ENCODE measurements at places on chromosomes 6 and 20.

DNA sequence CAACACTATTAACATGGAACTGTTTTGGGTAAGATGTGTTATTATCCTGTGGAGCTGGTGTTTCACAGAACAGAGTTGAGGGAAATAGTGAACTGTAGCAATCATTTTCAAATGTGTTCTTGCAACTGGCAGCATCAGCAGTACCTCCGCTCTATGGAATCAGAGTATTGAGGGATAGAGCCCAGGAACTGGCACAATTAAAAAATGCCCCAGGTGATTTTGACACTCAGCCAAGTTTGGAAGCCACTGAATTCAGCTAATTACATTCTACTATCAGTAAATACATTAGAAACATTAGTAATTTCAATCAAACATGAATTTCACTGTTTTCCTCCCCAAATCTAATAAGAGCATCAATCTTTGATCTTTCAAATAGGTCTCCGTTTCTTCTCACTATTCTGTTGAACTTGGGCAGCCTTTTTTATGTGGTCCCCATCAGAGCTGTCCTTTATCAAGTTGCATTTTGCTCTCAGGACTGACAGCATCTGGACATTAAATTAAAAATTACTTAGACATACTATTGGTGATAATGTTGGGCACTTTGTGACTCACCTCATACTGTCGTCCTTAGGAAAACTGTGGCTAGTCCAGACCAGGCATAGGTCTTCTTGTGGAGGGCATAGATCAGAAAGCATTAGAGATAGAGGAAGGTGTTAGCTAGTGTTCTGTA is 251.5 kb downstream of the DHX35 start:
- no peak for DNase-seq

GRCh38 chr6:87721311-87721710 is 19.3 kb upstream of the AKIRIN2 start:
- DNase-seq = no peak

DNA sequence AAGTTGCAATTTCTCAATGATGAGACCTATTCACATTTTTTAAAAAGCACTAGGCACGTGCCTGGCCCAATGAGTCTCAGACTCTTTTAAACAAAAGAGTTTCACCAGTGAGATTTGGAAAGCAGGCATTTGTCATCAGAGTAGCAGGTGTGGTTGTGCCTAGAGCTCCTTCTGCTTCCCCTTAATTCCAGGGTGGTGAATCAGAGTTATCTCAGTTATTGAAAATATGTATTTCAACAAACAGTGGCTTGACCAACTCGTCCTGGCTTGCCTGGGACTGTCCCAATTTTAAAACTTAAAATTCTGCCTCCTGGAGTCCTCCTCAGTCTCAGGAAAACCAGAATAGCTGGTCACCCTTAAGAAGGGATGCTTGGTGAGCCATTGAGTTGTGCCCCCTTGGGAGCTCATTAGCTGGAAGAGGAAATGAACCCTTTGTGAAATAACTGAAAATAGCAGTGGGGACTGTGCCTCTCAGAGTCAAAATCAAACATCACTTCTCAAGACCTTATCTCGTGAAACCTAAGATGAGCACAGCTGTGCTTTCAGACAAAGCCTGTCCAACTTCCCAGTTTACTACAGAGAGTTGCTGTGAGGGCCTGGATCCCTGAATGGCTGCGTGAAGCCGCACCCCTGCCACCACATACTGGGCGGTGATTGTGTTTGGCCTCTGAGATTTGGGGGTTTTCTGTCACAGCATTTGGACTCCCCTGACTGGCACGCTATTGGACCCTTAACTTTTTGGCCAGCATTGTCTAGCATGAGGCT is 116.3 kb downstream of the ANKRD60 start:
- DNase-seq = no peak

DNA sequence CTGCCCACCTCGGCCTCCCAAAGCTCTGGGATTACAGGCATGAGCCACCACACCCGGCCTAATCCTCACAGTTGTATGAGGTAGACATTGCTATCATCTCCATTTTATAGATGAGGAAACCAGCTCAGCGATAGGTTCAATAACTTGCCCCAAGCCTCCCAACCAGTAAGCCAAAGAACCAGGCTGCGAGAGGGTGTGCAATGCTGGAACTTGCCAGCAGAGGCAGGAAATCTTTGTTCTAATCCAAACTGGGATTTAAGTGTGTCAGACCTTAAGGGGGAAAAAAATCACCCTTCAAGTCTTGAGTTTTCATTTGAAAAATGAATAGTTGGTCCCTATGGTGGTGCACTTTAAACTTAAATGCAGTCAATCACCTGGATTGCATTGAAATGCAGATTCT is 20.1 kb upstream of the RNGTT start:
- no peak for DNase-seq

GRCh38 chr6:157845493-157846259 is 22.6 kb downstream of the SNX9 start:
- no peak for DNase-seq

DNA sequence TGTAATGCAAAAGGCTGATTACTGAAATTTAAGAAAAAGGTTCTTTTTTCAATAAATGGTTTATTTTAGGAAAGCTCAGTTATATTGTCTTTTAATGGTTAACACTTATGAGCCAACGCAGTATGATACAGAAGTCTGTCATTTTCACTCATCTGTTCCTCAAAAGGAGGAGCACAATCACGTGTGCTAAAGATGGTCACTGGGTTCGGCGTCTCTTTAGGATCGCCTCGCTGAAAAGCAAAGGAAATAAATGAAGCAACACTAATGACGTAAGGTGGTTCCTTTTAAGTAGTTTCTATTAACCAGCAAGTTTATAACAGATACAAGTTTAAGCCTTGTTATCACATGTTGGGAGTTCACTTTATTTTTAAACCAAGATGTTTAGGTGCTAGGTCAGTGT is 125.7 kb downstream of the MAP3K4 start:
- no peak for DNase-seq

GRCh38 chr6:20404641-20405032 is 3.0 kb downstream of the E2F3 start:
- DNase-seq = peak; percentile 60

DNA sequence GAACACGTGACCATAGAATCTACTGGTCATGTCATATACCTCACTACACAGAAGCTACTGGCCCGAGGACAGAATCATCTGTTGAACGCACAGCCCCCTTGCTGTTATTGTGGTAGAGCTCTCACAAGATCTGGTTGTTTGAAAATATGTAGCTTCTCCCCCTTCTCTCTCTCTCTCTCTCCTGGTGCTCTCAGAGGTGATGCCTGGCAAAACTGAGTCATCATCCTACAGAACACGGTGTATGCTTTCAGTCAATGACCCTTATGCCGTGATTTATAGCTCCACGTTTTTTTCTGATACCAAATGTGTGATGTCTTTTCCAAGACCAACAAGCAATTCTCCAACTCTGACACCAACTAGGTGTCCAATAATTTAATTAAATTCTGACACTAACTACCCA is 13.0 kb upstream of the RBM24 start:
- DNase-seq = no peak
